Right lung (tissue), 10 donors: ENCODE measurements at places on chromosomes 11 and 22. TPM values are rescaled to one million over a fixed set of nuclear protein-coding genes. Genes with fewer than 3 reads are reported as not detected.

DNA sequence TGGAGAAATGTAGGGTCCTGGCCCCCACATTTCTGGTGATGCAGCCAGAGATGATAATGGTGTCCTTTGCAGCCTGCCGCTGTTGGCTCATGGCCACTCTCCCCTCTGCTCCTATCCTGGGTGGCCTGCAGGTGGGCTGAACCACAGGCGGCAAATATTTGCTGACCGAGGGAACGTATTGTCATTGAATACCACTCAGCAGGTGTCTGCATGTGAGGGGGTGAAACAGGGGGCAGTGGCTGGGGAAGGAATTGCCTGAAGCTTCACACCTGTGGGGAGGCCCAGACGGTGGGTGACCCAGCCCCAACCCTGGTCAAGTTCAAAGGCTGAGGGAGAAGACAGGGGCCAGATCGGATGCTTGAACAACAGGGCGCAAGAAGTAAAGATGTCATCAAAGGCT lies 73.3 kb upstream of the WNT11 start:
- DNase-seq, result no peak

DNA sequence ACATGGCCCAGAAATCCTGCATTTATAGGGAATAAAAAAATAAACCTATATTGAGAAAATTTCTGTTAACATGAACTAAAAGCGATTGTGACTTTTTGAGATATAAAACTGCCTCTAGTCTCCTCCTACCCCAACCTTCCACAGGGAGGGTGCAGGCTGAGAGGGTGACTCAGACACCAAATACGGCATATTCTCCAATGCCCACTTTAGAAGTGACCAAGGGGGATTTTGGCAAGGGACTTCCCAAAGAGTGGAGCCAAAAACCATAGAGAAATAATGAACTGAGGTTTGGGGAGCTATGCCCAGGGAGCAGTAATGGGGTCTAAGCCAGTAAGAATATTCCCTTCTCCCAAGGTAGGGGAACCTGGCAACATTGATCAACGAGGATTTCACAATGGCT lies 124.9 kb upstream of the ZC3H12C start:
- no peak for DNase-seq

GRCh38 chr11:100586361-100587101 lies 100.6 kb upstream of the ARHGAP42 start:
- no peak for DNase-seq

GRCh38 chr22:47064016-47064415 lies 301.6 kb downstream of the TBC1D22A start:
- no peak for DNase-seq

GRCh38 chr11:134330611-134331353 lies 1.0 kb upstream of the GLB1L2 start:
- no peak for DNase-seq

DNA sequence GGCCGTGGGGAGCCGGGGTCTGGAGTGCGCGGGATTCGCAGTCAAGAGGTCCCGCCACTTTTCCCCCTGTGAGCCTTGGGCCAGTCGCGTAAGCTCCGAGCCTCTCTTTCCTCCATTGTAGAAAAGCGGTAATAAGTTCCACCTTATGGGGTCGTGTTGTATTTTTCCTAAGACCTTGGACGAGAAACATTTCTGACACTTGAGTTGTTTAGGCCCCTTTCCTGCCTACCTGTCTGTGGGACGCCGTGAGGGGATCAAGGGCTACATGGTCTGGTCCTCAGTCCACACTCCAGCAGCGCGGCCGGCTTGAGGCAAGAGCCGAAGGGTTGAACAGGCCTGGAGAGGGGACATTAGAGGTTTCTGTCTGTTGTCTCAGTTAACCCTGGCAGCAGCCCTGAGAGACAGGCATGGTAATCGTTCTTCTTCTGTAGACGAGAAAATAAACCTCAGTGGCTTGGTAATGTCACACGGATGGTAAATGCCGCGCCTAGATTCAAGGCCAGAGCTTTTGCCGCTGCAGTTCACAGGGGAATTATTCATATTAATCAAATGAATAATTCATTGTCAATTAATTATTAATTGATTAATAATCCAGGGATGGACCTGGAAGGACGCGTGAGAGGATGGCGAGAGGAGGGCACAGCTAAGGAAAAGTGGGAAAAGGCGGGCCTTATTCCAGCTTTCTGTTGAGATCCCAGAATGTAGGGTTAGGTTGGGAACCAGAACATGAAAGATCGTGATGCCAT lies 545 bp downstream of the FEN1 start:
- no peak for DNase-seq

GRCh38 chr11:95512177-95512576 lies 277.4 kb downstream of the FAM76B start:
- no peak for DNase-seq

- DNase-seq, result no peak
Measured at GRCh38 chr11:23903044-23903704, 593.7 kb upstream of the LUZP2 start.

GRCh38 chr11:121550247-121551030 lies 97.7 kb upstream of the SORL1-AS1 start:
- DNase-seq, result no peak

DNA sequence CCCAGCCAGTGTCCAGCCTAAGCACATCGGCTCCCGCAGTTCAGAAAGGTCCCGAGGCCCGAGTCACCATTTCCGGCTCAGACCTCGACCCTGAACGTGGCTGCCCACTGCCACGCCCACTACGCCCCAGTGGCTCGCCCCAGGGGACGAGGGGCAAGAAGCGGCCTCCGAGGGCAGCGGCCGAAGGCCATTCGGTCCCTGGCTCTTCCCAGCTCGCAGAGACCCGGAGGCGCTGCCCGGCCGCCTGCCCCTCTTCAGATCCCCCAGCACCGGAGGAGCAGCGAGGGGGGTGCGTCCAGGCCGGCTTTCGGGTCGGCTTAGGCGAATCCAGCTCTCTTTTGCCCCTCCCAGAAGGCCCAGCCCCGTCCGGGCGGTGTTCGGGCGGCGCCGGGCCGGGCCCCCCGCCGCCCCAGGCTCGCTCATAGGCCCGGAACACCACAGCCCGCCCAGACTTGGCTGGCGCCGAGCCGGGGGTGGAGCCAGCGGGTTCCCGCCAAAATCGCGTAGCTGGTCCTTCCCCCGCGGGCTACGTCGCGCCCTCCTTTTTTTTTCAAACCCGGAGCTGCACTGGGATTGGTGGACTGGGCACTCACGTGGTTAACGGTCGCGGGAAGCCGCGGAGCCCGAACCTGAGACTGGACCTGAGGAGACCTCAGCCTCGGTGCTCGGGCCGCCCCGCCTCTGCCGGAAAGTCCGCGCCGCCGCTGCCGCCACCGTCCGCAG lies at the start of gene WEE1:
Gene WEE1 (plus strand): TSS at position 619 of the 723 bp plus-strand sequence. CDS start 264 bp downstream, outside the sequence.
- peak; percentile 98 for DNase-seq

DNA sequence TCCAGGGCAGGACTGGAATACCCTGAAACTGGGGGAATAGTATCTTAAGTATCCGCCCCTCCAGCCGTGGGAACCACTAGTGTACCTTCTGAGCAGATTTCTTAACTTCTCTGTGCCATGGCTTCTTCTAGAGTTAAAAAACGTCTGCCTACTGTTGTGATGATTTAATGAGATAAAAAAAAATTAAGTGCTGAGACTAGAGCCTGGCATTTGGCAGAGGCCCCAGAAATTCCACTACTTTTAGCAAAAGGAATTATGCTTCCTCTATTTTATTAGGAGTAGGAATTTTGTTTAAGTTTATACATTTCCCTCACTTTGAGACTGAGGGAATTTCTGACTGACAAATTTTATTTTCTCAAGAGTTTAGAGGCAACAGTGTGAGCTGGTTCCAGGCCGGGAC lies 371.2 kb upstream of the B3GAT1 start:
- DNase-seq, result no peak

- DNase-seq, result no peak
Measured at GRCh38 chr11:64378335-64378880, 19.4 kb downstream of the RPS6KA4 start.

DNA sequence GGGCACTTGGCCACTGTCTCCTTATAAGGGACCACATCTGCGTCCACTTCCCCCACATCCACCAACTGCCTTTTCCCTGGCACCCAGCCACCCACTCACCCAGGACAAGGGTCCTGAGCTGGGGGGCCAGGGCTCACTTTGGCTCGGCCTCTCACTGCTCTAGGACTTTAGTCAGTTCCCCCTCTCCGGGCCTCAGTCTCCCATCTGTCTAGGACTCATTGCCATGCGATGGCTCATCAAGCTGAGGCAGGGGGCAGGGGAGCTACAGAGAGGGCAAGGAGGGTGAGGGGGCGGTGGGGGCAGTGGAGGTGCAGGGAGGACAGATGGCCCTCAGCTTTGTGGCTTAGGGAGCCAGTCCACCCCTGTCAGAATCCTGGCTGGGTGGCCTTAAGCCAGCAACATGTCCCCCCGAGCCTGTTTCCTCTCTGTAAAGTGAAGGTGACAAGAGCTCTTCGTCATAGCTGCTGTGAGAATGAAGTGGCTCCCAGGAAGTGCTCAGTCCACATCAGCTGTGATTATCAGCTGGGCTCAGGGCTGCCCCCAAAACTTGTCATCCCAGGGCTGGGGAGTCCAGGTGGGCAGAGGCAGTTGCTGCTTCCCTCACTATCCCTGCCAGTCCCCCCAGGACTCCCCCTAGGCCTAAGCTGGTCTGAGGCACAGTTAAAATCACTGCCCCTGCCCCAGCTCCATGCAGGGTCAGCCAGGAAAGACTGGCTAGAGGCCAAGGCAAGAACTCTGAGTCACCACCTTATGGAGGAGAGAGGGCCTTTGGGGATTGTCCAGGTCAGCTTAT lies 14.9 kb downstream of the RAC2 start:
- no peak for DNase-seq

GRCh38 chr11:128814856-128815705 lies 52.0 kb downstream of the KCNJ1 start:
- DNase-seq, result peak; percentile 60

- no peak for DNase-seq
Measured at GRCh38 chr11:62151737-62152102, 27.9 kb downstream of the INCENP start.

DNA sequence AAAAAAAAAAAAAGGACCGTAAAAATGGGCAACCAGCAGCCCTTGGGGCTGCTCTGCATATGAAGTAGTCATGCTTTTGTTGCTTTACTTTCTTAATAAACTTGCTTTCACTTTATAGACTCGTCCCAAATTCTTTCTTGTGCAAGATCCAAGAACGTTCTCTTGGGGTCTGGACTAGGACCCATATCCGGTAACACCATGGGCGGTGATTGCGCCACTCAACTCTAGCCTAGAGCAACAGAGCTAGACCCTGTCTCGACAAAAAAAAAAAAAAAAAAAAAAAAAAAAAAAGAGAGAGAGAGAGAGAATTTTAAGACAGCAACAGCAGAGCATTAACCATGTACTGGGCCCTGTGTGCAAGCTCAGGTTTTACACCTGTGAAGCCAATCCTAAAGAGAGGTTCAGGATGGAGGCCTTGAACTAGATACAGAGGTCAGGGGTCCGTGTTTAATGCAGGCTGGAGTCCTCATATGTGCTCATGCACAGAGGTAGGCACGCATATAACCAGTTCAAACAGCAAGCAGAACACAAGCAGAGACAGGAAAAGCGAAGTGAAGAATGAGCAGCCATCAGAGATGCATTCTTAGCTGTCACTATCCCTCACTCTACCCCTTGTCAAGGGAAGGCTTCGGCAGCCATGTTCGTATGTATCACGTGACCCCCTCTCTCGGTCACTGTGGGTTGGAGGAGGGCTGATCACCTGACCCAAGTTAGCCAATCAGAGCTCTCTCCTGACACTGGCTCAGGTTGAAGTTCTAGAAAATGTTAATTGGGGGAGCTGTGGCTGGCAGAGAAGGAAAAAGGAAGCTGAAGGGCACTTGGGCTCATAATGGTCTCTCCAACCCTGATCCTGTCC lies 16.7 kb upstream of the SYT12 start:
- DNase-seq, result no peak

DNA sequence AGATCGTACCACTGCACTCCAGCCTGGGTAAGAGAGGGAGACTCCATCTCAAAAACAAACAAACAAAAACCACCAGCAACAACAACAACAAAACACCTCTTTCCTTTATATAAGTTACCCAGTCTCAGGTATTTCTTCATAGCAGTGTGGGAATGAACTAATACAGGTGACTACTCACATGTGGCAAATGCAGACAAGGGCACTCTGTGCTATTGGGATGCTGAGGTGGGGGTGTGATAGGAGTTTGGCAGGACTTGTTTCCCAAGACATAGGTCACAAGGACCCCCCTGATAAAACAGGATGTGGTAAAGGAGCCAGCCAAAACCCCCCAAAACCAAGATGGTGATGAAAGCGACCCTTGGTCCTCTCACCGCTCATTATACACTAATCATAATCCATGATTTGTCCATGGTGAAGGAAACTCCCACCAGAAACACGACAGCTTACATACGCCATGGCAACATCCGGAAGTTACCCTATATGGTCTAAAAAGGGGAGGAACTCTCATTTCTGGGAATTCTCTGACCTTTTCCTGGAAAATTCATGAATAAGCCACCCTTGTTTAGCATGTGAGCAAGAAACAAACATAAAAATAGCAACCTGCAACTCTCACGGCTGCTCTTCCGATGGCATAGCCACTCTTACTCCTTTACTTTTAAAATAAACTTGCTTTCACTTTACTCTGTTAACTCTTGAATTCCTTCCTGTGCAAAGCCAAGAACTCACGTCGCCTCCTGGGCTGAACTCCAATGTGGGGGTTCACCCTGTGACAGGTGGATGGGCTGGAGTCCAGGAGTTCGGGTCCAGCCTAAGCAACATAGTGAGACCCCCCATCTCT lies 18.8 kb upstream of the INCENP start:
- DNase-seq, result peak; percentile 50

DNA sequence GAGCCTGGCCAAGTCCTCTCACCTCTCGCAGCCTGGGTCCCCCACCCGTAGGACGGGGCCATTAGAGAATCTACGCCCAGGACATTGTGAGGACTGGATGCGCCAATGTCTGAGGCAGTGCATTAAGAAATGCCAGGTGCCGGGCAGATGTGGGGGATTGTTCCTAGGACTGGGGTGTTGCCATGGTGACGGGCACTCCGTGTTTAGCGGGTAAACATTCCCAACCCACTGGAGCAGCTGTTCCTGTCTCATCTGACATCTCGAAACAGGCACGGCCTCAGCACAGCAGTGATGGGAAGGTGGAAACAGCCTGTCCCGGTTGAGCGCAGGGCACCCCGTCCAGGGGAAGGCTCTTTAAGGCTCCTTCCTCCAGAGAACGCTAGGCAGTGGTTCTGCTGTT lies 99.6 kb upstream of the RTL6 start:
- no peak for DNase-seq

- DNase-seq, result no peak
Measured at GRCh38 chr11:115290893-115291292, 213.3 kb downstream of the CADM1 start.

DNA sequence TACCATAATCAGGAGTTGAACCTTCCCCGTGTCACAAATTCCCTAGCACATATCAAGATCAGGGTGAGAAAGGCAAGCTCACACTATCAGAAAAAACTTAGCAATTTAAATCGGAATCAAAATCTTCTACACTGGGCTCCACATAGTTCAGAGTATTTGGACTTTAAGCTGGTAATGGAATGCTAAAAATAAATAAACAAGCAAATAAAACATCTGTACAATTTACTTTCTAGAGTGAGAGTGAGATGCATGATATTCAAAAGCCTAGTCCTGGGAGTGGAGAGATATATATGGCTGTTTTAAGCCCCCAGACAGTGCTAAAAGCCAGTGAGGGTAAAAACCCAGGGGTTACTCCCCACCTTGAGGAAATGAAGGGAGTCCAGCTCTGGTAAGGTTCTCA lies 380.6 kb downstream of the SOX6 start:
- no peak for DNase-seq

Gene VSIG10L2
- not detected for polyA plus RNA-seq

Gene SLC43A3
- 47.7 TPM for polyA plus RNA-seq

Gene PEX26
- polyA plus RNA-seq, result 22.0 TPM

Gene THY1
- polyA plus RNA-seq, result 35.7 TPM

Gene DKK3
- polyA plus RNA-seq, result 168 TPM

Gene MAPK1
- polyA plus RNA-seq, result 92.3 TPM

Gene POU2AF2
- not detected for polyA plus RNA-seq

Gene EFCAB6
- polyA plus RNA-seq, result 4.5 TPM

Gene MIOX
- polyA plus RNA-seq, result not detected

Gene NAGA
- polyA plus RNA-seq, result 28.1 TPM
